GM10248 (cell line): ENCODE measurements at places on chromosomes 6 and 20.

GRCh38 chr6:170366248-170366960 is 59.8 kb downstream of the FAM120B start:
- no peak for DNase-seq

DNA sequence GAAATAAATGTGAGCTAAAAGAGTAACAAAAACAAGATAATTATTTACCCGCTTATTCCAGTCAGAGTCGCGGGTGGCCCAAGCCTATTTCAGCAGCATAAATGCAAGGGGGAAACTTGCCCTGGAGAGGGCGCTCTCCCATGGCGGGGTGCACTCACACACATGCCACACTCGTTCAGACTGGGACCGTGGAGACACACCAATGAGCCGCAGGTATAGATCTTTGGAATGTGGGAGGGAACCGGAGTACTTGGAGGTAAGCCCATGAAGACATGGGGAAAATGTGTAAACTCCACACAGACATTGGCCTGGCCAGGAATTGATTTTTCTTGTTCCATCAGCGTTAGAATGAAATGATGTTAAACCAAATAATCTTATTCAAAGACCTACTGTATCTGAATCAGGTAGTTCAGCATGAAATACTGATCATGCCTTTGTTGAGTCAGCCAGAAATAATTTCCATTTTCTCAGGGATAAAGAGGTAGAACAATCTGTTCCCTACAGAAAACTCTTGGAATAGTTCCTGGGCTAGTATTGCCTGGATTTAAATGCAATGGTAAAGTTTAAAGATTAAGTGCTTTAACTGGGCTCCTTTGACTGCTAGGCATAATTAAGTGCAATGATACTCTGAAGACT is 191.5 kb downstream of the MCHR2 start:
- DNase-seq = no peak

- DNase-seq = peak; percentile 8
Observed at GRCh38 chr6:91476000-91476399, 889.1 kb upstream of the MAP3K7 start.

GRCh38 chr6:28323813-28324424 is 12.0 kb downstream of the ZSCAN31 start:
- no peak for DNase-seq

DNA sequence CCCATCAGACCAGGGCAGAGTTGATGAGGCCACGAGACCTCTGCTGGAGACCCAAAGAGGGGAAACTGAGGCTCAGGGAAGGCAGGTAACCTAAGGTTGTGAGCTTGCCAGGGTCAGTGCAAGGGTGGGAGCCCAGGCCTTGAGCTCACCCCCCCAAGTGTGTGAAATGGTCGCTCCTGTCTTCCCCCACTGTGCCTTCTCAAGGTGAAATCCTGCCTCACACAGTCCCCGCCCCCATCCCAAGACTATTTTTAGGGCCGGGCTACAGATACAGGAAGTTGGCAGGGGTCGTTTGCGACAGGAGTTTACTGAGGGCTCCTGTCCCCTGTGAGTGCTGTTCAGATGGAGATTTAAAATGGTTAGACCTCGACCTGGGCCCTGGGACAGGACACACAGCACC is 18.7 kb upstream of the GATA5 start:
- no peak for DNase-seq

DNA sequence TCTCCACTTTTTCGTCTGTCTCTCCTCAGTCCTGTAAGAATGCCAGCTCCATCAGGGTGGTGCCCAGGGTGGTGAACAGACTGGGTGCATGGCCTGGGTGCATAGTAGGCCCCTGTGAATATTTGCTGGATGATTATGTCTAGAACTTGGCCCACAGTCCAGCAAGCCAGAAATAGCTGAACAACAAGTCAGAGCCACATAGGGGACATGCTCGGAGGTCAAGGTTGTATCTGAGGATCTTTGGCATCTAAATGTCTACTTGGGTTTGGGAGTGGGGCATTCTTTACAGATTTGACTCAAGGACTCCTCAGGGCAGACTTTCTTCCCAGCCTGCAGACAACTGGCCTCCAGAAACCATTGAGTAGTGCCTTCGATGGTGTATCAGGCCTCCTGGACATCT is 18.1 kb upstream of the BPIFA3 start:
- DNase-seq = no peak

DNA sequence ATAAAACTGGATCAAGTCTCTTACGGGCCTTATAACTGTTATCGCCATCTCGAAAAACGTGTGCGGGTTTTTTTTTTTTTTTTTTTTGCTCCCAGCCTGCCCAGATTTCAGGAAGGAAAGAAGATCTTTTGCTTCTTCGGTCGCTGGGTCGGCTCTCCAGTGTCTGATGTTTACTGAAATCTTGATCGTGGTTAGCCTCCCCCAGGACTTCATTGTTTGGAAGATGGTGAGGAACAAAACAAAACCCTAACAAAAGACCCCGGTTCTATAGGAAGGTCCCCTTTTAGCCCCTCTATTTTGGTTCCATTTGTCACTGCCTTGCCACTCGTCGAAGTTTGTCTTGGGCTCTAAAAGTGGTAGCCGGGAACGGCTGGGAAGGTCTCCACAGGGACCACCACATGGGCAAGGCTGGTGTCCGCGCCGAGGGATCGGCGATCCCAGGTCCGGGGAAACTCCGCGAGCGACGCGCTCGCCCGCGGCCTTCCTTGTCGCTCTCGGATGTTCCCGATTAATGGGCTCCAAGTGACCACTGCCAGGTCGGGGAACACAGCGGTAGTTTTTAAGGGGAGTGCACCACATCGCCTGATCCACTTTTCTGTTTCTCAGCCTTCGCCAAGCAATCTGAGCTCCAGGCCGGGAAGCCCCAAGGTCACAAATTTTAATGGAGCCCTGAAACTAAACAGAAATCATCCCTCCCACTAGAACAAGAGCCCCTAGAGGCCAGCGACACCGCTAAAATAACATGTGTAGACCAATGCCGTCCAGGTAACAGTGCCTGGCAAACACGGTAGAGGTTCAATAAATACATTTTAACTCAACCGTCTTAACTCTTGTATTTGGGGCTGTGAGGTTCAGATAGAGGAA is 27.0 kb downstream of the TRIM27 start:
- DNase-seq = peak; percentile 63

DNA sequence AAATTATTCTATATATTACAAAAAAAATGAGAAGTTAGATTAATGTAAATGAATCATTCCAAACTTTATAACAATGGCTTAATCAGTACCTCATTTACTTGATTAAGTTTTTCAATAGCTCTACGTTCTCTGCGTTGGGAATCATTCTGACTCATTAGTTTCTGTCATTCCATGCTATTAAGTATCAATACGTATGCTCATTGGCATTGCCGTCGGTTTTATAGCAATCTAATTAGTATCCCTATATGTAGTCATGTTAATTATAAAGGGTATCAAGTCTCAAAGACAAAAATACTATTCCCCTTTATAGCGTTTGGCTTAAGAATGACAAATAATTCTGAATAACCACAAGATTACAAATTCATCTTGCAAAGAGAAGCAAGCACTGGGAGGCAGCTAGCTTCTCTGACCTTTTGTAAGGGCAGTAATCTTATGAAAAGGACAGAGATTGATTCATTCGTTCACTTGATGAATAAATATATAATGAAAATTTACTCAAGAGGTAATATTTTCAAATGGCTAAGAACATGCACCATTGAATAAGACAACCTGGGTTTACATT is 41.8 kb downstream of the OLIG3 start:
- DNase-seq = no peak

DNA sequence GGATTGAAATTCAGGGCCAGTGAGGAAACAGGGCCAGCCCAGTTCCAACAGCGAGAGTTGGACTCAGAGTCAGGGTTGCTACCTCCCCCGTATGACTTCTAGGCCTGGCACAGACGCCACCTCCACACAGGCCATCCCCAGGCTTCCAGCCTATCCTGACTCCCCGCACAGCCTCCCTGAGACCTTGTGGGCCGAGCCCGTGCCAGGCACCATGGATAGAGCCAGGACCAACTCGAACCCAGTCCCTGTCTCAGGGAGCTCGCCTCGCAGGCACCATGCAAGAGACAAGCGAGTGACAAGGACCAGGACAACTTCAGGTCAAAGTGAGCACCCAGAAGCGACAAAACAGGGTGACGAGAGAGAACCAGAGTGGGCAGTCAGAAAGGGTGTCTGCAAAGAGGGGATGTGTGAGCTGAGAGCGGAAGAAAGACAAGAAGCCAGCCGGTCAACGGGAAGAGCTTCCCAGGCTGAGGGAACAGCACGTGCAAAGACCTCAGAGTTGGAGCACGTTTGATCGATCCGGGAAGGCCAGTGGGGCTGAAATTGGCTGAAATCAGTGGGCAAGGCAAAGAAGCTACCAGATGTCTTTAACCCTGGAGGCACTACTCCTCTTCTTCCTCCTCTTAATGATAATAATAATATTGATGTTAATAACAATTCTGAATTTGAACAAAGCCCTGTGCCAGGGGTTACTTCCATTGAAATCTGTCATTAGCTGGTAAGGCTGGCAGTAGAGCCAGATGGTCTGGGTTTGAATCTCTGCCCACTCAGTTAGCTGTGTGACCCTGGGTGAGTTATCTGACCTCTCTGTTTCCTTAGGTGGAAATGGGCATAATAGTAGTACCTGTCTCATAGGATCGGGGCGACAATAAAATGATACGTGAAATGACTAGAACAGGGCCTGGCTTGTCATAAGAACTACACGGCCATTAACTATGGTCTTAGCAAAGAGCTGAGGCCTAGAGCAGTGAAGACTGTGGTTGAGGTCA is 45.0 kb downstream of the KIAA1755 start:
- DNase-seq = no peak

DNA sequence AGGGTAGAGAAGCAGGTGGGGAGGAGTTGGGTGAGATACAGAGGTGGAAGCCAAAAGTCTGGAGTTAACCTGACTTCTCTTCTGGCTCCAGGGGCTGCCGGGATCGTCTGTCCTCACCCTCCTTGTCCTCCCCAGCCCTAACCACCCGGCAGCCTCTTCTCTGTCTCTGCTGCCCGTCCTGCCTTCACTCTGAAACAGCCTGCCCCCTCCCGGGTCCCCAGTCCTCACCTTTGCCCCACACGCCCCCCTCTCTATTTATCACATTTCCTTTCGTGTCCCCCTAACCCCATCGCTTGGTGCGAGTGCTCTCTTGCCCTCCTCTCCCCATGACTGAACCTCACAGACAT is 5.7 kb downstream of the RING1 start:
- no peak for DNase-seq

GRCh38 chr6:68238097-68238601 is 396.9 kb upstream of the ADGRB3 start:
- peak; percentile 2 for DNase-seq

DNA sequence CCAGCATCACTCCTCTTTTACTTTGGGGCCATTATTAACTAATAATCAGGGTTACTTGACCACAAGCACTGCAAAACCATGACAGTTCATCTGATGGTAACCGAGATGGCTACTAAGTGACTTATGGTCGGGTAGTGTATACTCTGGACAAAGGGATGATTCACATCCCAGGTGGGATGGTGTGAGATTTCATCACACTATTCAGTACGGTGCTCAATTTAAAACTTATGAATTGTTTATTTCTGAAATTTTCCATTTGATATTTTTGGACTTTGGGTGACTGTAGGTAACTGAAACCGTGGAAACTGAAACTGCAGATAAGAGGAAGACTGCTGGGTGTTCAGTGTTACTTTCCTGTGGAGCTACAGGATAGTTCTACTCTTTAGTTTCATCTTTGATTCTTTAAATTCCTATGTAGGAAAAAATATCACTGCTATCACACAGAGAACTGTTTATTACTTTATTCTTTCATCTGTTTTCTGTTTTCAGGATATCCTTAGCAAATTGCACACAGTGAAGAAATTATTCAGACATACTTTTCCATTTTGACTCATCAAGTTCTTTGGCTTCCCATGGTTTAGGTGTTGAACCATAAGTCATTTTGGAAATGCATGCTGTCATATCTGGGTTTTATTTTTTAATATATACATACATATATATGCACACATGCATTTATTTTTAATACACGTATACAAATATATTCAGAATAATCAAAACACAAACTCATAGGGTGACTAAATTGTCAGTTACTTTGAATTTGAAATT is 59.1 kb upstream of the C20orf144 start:
- no peak for DNase-seq

DNA sequence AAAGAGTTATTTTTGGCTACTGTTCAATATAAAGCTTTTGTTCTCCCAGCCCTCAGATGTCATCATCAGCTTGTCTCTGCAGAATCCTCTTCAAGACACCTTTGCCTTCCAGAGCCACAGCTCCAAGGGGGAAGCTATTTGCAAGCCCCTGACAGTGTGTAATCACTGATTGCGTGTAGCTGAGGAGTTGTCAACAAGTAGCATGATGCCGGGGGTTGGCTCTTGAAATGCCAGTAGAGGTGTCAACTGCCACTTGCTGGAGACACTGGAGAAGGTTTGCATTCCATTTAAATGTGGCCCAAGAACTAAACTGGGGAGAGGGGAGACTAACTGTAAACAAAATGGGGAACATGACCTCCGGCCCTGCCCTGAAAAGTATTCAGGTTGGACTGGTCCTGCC is 44.3 kb upstream of the PDYN start:
- no peak for DNase-seq

- no peak for DNase-seq
Observed at GRCh38 chr20:41672282-41672681, 54.1 kb upstream of the CHD6 start.

DNA sequence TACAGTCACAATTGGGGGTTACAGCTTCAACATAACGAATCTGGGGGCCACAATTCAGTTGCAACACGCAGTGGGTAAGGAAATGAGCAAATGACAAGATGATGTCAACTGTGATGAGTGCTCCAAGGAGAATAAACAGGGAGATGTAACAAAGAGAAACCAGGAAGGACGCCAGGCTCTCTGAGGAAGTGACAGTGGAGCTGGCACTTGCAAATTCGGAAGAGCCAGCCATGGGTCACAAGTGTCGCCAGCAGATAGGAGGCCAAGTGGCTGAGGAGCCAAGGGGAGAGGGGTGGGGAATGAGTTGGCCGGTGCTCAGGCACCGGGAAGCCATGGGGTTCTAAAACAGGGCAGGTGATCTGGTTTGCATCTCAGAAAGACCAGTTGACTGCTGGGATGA is 136.4 kb downstream of the EYA2 start:
- DNase-seq = no peak

DNA sequence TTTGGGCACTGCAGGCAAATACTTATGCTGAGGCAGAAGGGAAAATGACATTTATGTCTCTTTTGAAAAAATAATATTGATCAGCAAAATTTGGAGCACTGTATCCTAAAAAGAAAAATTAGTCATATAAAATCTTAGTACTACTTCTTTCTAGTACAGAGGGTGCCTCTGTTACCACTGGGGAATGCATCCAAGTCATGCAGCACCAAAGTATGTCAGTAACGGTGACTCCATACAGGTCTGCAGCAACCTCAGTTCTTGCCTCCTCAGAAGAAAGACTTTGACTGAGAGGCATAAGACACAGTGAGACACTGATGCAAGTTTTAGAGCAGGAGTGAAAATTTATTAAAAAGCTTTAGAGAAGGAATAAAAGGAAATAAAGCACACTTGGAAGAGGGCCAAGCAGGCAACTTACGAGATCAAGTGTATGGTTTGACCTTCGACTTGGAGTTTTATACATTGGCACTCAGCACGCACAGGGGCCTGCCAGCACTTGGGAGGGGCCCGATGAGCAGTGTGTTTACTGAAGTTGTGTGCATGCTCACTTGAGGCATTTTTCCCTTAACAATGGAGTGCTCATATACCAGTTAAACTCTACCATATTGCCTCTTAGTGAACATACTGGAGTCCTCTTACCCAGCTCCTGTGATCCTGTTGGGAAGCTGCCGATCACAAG is 1244.8 kb downstream of the EPHA7 start:
- DNase-seq = no peak
